Stimulated activated CD4-positive, alpha-beta T cell treated with anti-CD3 and anti-CD28 coated beads, Interleukin-1b, Interleukin-23, amount 100 ng/mL, for 1 hour (primary cell): ENCODE measurements at places on chromosomes 12 and 14.

- no peak for DNase-seq
These were observed 26.2 kb upstream of the TSPAN11 start for GRCh38 chr12:30900351-30900750.

DNA sequence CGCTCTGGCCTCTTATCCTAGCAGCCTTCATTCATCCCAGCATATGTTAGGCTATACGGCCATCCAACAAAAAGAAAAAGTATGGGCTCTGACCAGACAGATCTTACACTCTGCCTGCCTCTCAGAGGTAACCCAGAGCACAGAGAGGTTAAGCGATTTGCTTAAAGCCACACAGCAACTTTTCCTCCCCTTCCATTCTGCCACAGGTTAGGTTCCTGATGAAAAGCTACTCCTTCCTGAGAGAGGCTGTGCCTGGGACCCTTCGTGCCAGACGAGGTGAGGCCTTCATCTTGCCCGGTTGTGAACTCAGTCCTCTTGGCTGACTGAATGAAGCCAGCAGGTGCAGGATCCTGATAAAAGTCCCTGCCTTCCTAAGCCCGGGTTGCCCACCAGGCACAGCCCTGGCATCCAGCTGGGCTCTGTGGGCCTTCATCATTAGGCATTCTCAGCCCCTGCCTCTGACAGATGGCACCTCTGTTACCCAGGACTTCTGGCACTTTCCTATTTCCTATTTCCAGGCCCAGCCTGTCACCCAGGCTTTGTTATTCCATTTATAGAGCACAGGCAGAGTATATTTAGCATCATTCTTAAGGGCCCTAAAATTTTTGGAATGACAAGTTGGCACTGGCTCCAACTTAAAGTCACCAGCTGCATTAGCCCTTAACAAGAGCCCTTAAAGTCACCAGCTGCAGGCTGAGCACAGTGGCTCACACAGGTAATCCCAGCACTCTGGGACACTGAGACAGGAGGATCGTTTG lies 12.8 kb downstream of the SOAT2 start:
- DNase-seq, result no peak

- DNase-seq, result no peak
These were observed 147.6 kb downstream of the CRADD start for GRCh38 chr12:93824514-93825500.

- DNase-seq, result no peak
These were observed 2.8 kb downstream of the PIANP start for GRCh38 chr12:6697584-6698351.

DNA sequence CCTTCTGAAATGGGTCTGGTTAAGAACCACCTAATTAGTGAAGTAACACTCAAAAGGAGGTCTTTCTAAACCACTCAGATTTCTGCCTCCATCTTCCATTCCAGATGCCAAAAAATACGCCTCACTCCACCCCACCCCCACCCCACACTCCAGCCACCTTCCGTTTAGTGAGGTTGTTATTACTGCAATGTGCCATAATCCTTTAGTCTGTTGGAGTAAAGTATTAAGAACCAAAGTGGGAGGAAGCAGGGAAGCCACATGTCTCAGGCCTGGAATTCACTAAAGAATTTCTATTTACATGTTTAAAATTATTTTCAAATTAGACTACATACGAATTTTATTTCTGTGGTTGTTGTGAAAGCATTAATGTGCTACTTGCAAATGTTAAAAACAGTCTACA lies 7.4 kb downstream of the KIF21A start:
- no peak for DNase-seq

DNA sequence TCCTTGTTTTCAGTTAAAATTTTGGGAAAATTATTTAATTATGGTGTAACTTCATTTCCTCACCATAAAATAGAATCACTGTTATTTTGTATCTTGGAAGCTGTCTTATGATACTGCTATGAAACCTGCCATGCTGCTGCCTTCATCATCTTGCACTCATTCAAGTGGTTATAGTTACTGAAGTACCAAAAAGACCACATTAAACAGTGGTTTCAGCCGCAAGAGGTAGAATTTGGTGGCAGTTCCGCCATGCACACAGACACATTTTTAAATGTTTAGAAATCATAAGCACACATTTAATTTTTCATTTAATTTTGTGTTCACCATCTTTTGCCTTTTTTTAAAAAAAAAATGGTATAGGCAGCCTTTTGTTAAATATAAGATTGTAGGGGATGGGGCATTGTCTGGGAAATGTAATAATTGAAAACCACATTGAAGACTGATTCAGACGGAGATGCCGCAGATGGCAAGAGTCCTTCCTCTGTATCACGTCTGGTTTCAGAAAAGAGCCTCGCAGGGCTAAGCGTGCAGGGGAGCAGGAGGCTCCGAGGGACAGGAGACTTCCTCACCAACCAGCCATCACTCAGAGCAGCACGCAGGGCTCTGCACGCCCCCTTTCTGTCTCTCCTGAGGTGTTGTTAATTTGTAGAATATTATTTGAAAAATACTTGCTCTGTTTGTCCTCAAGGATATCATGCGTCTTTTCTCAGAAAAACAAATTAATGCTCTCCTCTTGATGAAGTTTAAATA lies 115.2 kb upstream of the PELI2 start:
- DNase-seq, result no peak

DNA sequence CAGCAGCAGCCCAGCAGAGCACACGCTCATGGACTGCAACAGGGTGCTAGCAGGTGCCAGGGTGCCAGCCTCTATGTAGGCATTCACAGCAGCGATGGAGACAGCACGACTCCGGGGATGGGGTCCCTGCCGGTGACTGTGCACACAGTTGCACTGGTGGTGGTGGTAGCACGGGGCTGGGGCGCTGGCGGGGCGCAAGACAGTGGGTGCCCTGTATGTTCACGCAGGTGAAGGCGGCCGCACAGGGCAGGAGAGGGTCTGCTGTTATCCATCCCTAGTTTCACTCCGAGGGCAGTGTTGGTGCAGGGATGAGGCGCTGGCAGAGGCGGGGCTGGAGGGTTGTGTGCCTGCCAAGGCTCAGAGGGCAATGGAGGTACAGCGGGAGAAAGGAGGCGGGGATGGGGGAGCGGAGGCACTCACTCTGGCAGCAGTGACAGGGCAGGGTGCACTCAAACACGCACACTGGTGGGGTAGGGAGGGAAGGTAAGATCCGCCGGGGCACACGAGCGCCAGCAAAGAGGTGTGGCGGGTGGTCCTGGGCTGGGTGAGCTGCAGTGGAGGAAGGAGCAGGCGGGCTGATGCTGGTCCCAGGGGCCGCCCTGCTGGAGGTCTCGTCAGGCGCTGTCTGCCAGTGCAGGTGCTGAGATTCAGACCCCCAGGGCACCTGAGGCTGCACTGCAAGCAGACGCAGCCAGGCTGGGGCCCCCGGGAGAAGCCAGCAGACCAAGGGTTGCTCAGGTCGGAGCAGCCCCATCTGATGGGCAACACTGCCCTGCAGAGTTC lies 76.7 kb downstream of the GALC start:
- no peak for DNase-seq

- no peak for DNase-seq
These were observed 262.1 kb downstream of the FBXL14 start for GRCh38 chr12:1332327-1332726.

- no peak for DNase-seq
These were observed 327.6 kb downstream of the CCER1 start for GRCh38 chr12:90627180-90627896.

- DNase-seq, result no peak
These were observed 171.5 kb downstream of the BCAT1 start for GRCh38 chr12:24777359-24777758.

- DNase-seq, result no peak
These were observed 36.1 kb downstream of the TMEM116 start for GRCh38 chr12:111976860-111977259.

- DNase-seq, result no peak
These were observed 365.6 kb downstream of the BCL11B start for GRCh38 chr14:98906123-98906995.

GRCh38 chr14:81986005-81986404 lies 452.4 kb upstream of the SEL1L start:
- DNase-seq, result no peak

GRCh38 chr14:103524002-103524935 lies 1.6 kb upstream of the CKB start:
- DNase-seq, result no peak

GRCh38 chr14:29927376-29928116 lies at the start of gene PRKD1:
Gene PRKD1 (minus strand): TSS chr14:29927847.
- DNase-seq, result no peak

GRCh38 chr12:46184798-46185595 lies 83.8 kb downstream of the SLC38A1 start:
- no peak for DNase-seq

DNA sequence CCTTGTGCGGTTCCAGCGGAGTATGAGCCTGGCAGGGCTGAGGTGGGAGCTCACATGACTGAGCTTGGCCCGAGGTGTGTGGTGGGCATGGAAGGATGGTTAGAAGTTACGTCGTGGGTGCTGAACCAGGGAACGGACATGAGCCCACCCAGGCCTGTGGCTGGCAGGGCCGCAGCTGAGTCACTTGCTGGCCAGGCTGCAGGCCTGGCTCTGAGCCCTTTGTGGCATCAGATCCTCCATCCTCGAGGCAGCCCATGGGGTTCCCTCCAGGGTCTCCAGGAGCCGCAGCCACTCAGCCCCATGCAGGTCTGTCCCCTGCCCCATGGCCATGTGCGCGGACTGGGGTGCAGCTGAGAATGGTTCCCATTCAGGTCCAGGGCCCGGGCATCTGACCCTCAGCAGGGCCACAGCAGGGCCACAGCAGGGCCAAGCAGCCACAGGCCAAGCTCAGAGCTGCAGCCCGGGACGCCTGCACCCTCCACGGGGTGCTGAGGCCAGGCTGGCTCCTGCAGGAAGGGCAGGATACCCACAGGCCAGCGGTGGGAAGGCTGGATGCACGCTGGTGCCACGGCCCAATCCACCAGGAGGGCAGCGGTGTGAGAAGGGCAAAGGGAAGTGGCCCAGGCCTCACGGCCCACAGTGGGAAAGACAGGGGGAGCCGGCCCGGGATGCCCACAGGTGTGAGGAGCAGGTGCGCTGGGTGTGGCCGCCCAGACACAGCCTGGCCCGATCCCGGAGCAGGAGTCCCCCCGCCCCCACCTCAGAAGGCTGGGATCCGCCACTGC lies 26.3 kb upstream of the ULK1 start:
- no peak for DNase-seq

DNA sequence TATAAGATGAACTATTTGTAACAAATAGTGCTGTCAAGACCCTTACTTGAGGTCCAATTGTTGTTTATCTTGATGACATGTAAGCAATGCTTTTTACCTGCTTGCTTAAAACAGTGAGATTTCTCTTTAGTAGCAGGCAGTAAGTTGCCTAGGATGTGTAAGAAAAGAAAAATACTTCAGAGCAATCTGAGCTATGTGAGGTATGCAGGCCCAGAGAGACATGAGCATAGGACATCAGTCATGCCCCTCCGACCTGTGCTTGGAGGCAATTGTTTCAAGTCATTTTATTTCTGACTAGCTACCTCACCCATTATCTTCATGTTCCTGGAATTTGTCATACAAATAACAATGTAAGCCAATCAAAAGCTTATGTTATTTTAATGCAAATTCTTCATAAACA lies 930.6 kb upstream of the FBXO33 start:
- no peak for DNase-seq

GRCh38 chr14:38212111-38212510 lies 4.4 kb downstream of the SSTR1 start:
- no peak for DNase-seq

DNA sequence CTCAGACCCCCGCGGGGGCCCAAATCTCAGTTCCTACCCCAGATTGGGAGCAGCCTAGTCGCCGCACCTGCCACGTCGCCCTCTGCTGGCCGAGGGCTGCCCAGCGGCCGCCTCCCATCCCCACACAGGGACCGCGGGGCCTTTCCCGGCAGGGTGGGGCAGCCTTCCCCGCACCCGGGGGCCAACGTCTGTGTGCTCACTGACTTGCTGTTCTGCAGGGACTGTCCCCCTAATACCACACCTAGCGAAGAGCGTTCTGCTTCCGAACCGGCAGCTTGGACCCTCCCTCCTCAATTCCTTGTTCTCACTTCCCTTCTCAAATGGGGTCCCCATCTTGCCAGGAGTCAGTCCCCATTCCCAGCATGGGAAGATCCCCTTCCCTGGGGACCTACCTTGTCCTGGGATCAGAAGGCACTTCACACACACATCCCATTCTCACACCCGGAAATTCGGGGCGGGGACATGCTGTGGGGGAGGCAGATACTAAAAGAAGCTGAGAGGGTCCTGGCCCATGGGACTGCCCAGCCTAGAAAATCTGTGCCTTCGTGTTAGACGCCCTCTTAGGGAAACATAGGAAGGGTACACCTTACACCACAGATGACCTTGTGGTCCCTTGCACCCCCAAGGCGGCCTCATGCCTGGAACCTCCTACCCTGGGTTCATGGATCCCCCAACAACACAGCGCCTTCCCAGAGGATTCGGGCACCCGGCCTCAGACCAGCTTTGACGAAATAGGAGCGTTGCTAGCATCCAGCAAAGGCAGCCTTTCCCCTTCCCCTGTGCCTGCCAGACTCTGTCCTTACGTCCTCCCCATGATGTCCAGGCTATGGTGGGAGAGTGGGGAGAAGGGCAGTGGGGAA lies 16.4 kb downstream of the ACVRL1 start:
- peak; percentile 9 for DNase-seq

GRCh38 chr12:128339126-128339520 lies 72.2 kb downstream of the TMEM132C start:
- DNase-seq, result no peak

DNA sequence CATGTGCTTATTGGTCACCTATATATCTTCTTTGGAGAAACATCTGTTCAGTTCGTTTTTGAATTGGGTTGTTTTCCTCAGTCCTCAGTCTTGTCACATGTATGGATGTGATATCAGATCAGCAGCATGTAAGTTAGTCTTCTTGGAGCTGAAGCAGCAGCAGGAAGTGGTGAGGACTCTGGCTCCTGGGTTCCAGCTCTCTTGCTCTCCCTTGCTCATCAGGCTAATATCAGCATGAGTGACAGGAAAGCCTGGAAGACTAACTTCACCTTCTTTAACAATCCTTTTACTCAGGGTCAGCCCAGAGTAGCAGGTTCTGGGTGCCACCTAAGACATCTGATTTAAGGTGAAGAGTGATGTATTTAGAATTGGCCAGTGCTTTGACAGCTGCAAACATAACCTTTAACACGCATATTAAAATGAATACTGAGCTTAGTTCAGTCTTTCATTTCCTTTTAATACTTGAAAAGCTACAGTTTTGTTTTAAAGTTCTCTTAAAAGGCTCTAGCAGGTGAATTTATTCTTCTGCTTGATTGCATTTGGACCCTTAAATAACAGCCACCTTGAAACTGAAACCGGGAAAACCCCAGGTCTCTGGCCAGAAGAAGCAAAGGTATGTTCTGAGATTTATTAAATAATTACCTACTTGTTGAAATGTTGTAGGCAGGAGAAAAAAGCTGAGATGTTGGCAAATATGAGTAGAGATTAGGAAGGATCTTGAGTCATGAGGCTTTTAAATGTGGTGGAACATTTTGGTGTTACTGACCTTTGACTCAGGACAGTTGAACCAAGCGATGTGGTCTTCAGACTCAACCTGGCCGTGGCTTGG lies 54.3 kb downstream of the DRAM1 start:
- no peak for DNase-seq

- no peak for DNase-seq
These were observed 13.4 kb upstream of the NT5DC3 start for GRCh38 chr12:103854372-103854973.
